ELR (cell line): ENCODE measurements at places on chromosomes 1 and 21.

DNA sequence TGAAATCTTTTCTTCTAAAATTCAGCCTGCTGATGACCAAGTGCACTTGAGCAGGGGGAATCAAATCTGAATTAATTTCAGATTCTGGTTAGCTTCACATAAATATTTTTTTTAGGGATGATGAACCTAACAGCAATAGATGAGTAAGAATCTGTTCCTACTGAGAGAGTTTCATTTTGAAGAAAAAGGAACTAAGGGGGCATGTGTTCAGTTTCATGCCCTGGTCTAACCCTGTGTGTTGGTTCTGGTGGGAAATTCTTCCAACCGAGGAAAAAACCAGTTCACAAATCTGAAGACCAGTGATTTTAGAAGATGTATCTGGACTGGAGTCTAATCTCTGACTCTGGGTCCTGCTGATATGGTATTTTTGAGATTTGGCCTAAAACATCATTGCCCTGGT is 13.7 kb downstream of the SELL start:
- no peak for DNase-seq

DNA sequence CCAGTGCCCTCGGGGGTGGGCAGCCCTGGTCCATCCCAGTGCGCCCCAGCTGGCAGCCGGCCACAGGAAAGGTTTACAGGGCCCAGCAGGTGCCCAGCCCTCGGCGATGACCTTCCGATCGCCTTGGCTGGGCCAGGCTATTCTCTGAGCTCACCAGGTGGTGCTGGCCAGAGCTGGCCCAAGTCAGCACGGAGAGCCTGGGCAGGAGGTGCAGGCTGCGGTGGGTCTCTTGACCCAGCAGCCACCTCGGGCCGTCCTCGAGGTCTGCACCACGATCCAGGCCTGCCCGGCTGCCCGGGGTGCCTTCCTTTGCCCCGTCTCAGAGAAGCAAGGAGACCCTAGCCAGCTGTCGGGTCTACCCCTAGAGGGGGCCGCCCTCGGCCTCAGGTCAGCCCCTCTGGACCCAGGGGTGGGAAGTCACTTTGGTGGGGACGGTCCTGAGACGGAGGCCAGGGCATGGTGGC is 370 bp downstream of the PERM1 start:
- DNase-seq = no peak

DNA sequence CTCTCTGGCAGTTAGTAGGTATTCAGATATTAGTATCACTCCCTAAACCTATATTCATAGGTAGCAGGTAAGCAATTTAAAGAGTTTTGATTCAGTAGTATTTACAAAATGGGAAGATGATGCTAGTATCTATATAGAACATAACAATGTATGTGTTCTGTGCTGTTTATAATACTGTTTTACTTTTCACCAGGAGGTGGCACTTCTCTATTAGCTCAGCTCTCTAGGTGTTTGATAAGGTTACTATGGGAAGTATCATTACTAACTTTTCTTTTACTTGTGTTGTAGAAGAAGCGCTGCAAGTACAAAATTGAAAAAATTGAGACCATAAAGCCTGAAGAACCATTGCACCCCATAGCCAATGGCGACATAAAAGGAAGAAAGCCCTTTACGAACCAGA is 49.4 kb upstream of the FASLG start:
- peak; percentile 56 for DNase-seq

GRCh38 chr21:37974081-37974480 is 57.8 kb upstream of the KCNJ6 start:
- peak; percentile 84 for DNase-seq

GRCh38 chr1:228842094-228842775 is 107.0 kb downstream of the RHOU start:
- DNase-seq = peak; percentile 78

DNA sequence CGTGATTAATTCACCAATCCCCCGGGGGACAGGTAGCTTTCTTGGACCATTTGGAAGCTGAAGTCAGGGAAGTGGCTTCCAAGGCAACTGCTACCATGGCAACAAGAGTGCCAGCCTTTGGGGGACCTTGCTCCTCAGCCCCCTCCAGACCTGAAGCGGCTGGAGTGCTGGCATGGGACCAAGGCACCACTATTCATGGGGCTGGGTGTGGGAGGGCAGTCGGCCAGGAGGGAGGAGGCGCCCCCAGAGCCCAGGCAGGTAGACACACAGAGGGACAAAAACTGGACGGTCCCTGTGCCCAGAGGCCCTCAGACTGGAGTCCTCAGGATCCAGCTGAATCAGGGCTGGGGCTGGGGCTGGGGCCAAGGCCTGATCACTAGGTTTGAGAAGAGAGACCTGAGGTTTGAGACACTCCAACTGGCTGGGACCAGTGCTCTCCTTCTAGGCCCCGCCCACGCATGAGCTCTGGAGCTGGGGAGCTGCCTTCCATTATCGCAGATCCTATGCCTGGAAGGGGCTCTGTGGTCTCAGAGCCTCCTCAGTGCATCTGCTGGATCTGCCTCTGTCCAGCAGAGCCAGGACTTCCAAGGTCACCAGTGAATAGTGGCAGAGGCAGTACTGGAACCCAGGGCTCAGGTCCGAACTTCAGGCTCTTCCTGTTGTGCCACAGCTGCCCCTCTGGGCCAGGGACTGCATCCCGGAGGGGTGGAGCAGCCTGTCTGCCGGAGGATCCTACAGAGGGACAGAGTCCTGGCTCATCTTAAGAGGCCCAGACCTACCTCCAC is 3.3 kb upstream of the KNCN start:
- DNase-seq = no peak

DNA sequence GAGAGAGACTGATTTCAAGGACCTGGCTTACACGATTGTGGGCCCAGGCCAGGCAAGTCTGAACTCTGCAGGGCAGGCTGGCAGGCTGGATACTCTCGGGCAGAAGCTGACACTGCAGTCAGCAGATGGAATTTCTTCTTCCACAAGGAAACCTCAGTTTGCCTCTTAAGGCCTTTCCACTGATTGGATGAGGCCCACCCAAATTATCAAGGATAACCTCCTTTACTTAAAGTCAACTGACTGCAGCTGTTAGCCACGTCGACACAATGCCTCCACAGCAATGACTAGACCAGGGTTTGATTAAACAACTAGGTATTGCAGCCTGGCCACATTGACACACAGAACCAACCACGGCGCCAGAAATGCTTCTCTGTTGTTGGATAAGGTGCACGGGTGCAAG is 130.5 kb downstream of the PSMG1 start:
- no peak for DNase-seq

- DNase-seq = no peak
These were observed 235.3 kb downstream of the PRDM2 start for GRCh38 chr1:13935336-13935735.

DNA sequence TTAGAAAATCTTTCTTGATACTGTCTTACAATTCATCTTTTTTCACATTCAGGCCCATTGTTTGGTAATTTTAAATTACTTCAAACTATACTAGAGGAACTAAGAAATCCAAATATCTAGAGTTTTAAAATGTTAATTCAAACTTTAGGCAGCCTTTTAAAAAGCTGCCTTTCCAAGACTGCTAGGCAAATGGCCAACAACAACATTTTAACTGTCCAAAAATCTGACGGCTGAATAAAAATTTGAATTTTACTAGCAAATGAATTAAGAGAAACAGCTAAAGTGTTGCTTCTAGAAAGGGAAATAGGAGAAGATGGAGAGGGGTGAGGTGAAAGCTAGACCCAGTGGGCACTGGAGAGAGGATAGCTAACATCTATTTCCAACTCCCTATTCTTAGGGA is 17.2 kb downstream of the DPYD start:
- DNase-seq = no peak

DNA sequence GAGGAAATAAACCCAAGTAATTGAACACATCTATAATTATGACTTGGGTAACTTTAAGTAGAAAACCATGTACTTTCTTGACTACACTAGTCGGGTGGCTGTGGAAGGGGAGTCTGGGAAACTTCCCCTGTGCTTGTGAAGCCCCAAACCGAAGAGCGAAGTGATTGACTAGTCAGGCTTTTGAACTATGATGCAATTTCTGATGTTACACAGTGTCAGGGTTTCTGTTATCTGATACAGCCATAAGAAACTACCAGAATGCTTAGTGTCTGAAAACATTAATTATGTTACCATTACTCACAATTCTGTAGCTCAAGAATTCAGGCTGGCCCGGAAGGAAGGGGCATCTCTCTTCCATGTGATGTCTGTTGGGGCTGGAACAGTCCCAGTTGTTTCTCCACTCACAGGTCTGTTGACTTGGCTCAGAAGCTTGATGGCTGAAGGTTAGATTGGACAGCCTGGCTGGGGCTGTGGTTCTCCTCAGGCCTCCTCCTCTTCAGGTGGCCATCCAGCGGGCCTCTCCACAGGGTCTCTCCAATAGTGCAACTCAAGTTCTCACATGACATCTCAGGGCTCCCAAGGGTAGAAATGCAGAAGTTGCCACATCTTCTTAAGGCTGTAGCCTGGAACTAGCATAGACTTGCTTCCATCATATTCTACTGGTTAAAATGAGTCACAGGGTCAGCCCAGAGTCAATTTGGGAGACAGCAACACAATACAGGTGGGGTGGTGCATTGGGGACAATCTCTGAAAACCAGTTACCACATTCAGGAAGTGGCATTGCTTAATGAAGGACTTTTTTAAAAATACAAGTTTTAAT is 8.3 kb upstream of the C8B start:
- DNase-seq = no peak

GRCh38 chr21:15063814-15064575 is 805 bp downstream of the NRIP1 start:
- peak; percentile 49 for DNase-seq

GRCh38 chr1:3071565-3072390 is 2.8 kb downstream of the PRDM16 start:
- no peak for DNase-seq
